ENCODE measurements at places on chromosomes 7 and 10.

DNA sequence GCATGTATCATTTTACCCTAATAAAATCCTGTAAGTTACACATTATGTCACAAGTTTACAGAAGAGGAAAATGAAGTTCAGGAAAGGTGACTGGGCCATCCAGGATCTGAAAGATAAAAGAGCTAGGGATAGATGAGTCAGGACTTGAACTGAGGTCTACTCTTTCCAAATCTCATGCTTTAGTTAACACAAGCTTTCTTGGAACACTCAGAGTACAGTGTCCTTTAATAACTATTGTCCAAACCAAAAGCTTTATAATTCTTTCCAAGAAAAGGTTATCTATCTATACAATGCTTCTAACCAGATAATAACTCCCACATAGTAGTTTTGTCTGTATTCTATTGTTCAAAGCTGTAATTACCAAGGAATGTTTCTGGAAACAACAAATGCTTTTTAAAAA, 164.6 kb downstream of the LRRN3 start:
- ATAC-seq = no peak

GRCh38 chr7:93159490-93159889, 11.3 kb upstream of the SAMD9L start:
- ATAC-seq = no peak

GRCh38 chr10:101373063-101373462, 19.1 kb downstream of the BTRC start:
- ATAC-seq = no peak

DNA sequence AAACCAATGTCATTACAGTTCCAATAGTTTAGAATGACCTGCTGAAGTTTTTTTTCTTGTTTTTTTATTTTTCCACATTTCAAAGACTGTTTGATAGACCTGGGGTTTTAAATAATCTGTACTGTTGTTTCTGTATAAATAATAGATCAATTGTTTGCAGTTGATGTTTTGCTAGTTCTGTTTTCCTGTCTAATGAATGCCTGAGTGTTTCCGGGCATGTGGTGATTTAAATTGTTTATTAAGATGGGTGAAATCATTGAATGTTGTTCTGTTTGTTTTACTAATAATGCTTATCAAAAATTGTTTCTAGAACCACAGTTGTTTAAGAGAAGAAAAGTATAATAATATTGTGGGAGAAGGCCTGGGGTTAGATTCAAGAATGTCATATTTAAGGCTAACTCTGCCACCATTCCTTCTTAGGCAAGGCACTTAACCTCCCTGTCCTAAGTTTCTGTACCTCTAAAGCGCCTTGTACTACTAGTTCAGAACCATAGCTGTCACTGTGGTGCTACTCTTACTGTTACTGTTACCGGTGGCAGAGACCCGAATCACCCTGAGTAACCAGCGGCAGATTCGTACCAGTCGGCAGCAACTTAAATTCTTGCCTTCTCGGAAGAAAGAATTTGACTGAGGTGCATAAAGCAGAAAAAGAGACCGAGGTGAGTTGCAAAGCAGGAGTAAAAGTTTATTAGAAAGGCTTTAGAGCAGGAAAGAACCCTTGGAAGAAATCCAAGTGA, 1014.1 kb downstream of the REEP3 start:
- ATAC-seq = no peak

DNA sequence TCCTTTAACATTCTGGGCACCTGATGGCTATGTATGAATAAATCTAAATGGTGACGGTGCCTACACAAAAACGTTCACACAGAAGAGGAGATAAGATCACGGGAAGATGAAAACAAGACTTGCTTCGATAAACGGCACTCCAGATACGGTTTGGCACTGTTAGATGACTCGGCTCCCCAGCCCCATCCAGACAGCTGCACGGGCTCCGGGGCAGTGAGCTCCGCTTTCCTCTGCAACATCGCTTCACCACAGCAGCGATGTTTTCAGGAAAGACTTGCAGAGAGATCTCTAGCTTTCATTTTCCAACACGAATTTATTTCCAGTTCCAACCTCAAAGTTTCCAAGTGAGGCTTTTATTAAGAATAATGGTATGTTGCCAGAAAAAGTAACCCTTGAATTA, 132.1 kb downstream of the KLF6 start:
- peak; percentile 91 for ATAC-seq

GRCh38 chr7:35504365-35504764, 190.6 kb downstream of the HERPUD2 start:
- ATAC-seq = 0 out of 3 replicates have a peak, but pooled peaks have one; percentile 32

DNA sequence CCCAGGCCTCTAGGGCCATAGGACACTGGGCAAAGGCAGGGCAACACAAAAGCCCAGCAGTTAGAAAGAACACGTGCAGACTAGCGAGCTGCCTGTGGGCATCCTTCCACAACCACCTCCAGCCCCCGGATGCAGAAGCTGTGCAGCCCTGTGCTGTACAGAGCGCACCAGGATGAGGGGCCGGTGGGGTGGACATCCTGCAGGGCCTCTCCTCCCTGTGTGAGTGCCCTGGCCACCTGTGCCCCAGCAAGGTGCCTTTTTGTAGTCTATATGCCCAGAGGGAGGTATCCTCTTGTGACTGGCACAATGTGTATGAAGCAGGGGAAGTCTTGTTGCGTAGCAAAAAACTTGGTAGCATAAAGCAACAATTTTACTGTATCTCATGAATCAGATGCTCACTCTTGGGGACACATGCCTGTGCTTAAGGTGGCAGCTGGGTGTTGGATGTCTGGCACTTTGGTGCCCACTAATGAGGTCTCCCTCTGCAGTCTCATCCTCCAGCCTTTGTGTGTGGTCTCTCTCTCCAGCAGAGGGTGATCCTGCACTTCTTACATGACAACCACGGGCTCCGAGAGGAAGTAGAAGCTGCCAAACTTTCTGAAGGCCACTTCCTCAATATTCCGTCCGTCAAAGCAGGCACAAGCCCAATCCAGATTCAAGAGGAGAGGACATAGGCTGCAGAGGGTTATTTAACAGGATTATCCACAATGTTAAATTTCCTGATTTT, 8.7 kb downstream of the NCAPG2 start:
- ATAC-seq = peak; percentile 98

DNA sequence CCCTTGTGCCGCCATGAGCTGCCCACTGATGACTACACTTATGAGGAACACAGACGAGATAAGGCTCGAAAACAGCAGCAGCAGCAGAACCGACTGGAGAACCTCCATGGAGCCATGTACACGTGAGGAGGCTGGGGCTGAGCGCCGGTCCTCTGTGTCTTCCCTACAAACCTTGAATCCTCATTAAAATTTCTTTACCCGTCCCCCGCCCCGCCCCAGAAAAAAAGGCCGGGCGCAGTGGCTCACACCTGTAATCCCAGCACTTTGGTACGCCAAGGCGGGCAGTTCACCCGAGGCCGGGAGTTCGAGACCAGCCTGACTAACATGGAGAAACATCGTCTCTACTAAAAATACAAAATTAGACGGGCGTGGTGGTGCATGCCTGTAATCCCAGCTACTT, 1.5 kb upstream of the RINT1 start:
- no peak for ATAC-seq

DNA sequence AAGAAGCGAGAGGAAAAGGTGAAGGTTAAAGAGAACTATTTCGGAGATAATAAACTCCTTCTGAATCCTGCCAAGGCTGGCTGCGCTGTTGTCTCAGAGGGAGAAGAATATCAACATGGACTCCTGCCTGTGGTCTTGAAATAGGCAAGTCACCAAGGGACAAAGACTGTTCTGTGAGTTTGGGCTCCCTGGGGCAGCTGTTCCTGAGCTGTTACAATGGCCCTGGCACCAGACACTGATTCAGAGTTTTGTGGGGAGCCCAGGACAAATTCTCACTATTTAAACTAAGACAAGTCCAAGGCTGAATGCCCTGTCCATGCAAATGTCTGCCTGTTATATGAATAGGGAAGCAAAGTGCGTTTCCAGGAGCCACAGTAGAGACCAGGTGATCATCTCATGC, 81.4 kb downstream of the PRPF18 start:
- no peak for ATAC-seq

DNA sequence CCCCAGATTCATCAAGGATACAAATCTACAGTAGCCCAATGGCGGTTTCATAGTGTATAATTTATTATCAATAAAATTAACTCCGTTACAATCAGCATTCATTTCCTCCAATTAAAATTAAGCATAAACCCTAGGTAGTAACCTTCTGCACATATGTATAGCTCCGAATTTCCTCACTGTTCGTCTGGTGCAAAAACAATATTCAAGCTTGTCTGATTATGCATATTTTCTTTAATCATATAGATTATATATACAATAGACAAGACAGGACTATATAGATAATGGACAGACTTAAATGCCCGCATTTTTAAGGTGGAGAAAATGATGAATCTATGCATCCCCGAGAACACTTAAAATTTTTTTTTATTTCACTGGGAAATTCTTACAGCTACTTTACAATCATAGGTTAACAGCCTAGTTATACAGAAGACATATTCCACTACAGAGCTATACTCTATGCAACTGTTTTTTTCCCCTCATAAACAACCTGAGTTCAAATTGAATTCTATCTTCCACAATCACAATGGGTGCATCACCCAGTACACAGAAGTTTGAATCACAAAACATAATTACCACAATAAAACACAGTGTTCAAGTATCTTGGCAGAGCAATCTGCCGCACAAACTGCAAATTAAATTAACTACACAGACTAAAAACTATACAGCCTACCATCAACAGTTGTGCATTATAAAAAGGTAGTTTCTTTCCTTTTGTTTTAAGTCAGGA, 2.6 kb downstream of the HOXA9 start:
- no peak for ATAC-seq

- ATAC-seq = no peak
Measured at GRCh38 chr10:49271346-49271745, 27.6 kb upstream of the C10orf71 start.

- no peak for ATAC-seq
Measured at GRCh38 chr7:69732203-69732602, 133.9 kb downstream of the AUTS2 start.

GRCh38 chr10:102764470-102765161, 20.9 kb downstream of the WBP1L start:
- peak; percentile 82 for ATAC-seq

GRCh38 chr7:100102950-100103840, 1.8 kb downstream of the AP4M1 start:
- no peak for ATAC-seq

GRCh38 chr7:21371360-21371759, 56.5 kb upstream of the SP4 start:
- no peak for ATAC-seq

GRCh38 chr7:23247603-23248335, 1.2 kb downstream of the GPNMB start:
- no peak for ATAC-seq

DNA sequence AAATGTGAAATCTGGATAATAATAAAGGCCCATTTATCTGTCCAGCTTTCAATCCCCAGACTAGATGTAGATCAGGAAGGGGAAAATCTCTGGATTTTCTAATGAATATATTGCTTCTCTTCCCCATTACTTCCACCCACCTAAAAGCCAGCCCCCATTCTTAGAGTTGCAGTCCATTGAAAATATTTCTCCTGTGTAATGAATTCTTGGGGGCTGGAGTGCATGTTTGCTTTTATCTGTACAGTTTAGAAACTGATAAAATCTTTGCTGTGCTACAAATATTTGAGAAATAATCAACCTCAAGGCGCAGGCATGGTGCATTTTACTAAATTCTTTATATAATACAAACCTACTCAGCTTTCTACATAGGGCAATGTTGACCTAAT, 180.8 kb downstream of the ARID5B start:
- ATAC-seq = peak; percentile 4

DNA sequence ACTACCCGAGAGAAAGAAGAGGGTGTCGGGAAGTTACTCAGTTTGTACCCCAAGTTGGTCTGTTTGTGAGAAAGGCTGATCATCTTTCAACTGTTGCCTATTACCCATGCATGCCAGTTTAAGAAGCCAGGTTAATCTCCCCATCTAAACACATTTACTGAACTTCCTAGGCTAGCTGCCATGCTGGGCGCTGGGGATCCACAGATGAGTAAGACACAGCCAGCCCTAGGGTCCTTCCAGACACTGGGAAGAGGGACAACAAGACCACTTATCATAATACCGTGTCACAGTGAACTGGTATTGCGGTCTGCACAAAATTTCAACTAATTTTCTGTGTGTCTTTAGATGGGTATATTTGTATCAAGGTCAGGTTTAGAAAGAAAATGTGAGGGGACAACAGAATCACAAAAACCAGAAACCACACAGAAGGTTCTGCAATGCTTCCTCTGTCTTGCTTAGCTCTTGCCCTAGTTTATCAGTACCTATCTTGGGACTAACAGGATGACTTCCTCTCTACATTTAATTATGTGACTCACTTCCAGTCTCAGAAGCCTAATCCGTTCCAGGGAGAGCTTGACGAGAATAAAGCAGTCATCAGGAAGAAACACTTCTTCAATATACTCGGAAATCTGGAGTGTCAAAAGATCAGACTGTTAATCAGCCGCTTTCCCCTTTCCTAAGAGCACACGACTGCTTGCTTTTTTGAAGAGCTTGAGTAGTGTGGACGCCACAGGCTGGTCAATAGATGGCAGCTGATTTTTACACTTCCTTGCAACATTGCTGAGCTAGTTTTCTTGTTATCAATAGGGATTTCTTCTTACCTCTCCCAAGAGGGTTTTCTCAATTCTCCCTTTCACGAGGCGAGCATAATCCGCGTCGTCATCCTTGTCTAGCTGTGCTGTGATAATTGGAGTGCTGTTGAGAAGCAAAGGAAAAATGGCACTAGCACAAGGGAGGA, 45.7 kb downstream of the POLR3A start:
- ATAC-seq = peak; percentile 93

GRCh38 chr7:6504996-6505395, 46.3 kb downstream of the GRID2IP start:
- ATAC-seq = no peak

- ATAC-seq = no peak
Measured at GRCh38 chr7:24833549-24833948, 76.3 kb upstream of the GSDME start.

DNA sequence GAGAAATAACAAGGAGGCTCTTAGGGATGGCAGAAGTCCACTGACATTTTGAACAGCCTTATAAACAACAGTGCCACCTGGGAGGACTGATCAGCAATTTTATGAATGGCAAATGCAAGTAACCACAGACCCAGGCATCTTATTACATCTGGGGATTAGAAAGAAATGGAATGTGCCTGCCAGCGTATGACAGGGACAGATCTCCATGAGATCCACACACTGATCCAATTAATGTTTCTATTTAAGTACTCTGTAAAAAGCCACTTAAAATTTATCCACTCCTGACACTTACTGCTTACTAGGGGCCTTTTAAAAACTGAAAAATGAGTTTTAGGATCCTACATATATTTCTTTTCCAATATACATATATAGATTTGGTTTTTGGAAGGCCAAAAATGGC, 28.6 kb downstream of the PARD3 start:
- peak; percentile 90 for ATAC-seq

- peak; percentile 37 for ATAC-seq
Measured at GRCh38 chr10:25175527-25176420, 973 bp downstream of the GPR158 start.

DNA sequence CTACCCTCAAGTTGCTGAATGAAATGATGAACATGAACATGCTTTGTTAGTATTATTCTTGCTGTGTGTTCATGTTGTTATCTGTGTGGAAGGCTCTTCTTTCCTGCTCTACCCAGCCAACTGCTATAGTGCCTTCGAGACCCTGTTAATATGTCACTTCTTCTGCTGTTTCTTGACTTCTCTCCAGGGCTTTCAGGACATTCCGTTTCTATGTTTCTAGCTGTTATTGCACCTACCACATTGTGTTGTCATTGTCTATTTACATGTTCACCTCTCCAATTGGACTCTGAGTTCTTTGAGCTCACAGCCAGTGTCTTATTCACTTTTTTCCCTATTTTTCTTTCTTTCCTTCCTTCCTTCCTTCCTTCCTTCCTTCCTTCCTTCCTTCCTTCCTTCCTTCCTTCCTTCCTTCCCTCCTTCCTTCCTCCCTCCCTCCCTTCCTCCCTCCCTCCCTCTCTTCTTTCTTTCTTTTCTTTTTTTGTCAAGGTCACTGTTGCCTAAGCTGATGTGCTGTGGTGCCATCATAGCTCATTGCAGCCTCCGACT, 40.4 kb downstream of the BAMBI start:
- no peak for ATAC-seq

Measured in SK-N-SH treated with all-trans-retinoic acid at 6 μM for 48 hours (cell line).